Cardiac septum (tissue), 1 donor: ENCODE measurements at places on chromosomes 12 and 14. TPM values are rescaled to one million over a fixed set of nuclear protein-coding genes. Genes with fewer than 3 reads are reported as not detected.

RTN1 gene
- total RNA-seq, result 0.97 TPM

DNA sequence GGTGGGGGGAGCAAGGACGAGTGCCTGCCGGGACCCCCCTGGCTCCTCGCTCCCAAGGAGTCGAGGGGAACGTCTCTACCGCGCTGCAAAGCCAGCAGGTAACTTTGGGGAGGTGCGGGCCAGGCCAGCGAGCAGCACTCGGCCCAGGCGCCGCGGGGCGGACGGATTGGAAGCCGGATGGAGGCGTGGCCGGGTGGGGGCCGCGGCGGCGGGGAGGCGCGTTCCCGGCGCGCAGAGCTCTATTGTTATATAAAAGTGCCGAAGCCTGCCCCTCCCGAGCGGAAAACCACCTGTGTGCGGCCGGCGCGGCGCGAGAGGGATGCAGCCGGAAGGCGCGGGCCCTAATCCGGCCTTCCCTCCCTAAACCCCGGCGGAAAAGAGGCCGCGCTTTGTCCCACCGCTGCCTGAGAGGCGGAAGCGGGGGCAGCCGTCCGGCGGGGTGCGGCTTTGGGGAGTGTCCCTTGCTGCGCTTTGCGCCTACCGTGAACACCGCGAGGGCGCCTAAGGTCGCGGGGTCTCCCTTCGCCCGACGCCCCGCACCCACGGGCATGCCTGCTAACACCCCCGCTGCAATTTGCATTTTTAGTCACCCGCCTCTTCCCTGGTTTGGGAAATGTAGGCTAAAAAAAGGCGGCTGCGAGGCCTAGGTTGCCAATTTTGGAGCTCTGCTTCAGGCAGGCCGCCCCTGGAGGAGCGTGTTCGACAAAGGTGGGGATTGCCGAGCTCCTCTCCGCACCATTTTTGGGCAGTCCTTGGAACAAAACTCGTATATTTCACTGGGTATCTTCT is 1.7 kb upstream of the DUSP6 start:
- DNase-seq, result peak; percentile 92

DNA sequence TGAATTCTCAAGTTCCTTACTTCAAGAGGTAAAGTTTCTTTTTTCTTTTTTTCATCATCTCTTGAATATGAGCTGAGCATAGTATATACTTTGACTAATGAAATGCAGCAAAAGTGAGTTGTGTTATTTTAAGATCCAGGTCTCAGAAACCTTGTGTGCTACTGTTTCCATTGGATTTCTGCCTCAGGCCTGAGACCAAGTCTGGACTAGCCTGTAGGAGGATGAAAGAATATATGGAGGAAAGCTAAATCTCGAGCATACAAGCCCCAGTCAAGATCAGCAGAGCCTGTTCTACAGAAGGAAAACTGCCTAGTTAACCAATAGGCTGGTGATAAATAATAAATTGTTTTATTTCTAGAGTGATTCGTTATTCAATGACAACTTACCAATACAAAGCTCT is 652.5 kb downstream of the C12orf50 start:
- no peak for DNase-seq

GRCh38 chr12:52391618-52392002 is 6.2 kb upstream of the KRT84 start:
- DNase-seq, result peak; percentile 86

DNA sequence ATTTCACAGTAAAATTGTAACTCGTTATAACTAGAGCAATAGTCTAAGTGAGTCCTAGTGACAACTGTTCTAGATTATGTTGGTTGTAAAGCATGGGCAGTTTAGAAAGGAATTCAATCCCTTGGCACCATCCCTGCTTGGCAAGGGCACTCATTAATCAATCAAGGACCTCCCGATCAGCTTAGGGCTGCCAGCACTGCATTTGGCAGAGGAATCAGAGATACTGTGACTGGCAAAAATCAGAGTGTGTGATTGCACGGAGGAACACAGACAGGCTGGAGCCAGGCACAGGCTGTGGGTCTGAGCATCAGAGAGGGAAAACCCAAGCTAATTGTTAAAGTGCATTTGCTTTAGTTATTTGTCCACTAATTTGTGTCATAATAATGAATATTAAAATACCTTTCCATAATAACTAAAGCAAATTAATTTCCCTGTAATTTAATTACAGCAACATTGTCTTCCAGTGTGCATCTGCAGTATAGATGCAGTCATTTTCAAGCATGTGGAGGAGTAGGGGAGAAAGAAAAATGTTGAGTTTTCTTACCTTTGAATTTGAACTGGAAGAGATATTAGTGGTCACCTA is 3.2 kb upstream of the EGLN3 start:
- no peak for DNase-seq

DNA sequence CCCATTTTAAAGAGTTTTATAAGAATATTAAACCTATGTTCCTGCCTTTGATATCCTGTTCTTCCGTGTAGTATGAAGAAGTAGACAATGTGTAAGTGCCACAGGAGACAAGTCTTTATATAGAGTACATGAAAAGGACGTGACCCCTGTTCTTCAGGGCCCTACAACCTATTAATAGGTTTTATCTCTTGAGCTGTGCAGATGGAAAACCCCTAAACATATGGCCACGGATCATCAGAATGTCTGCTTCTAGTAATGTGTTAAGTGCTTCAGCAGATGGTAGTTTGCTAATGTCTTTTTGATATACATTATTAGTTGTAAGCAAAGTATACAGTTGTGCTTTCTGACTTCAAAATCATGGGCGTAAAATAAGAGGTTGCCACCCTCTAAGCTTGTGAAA is 228.5 kb downstream of the PTPRO start:
- DNase-seq, result no peak

A2M gene
- 588 TPM for total RNA-seq

DNA sequence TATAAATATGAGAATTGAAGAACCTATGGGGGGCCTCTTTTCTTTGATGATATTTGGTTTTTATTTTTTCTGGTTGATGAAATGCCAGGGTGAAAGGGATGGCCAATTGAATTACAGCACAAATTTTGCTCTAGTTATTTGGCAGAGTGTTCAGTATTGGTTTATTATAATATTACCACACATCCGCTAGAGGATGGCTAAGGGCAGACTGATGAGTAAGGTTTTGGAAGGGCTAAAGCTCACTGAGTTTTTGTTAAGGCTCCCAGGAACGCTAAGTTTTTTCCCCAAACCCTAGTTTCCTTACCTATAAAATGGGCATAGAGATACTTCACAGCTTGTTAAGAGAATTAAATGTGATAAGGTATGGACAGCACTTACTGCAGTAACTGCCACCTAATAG is 34.3 kb upstream of the LRRC10 start:
- DNase-seq, result no peak

GRCh38 chr14:91115986-91116770 is 2.3 kb downstream of the DGLUCY start:
- DNase-seq, result no peak

RABGGTA gene
- total RNA-seq, result 13.3 TPM

GRCh38 chr12:6888360-6888759 is 15.3 kb upstream of the SPSB2 start:
- no peak for DNase-seq

DNA sequence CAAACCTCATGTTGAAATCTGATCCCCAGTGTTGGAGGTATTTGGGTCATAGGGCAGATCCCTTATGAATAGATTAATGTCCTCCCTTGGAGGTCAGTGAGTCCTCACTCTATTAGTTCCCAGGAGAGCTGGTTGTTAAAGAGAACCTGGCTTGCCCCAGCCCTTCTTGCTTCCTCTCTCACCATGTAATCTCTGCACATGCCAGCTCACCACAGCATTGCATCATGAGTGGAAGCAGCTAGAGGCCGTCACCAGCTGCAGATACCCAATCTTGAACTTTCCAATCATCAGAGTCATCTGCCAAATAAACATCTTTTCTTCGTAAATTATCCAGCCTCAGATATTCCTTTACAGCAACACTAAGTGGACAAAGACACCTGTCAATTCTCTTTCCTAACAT is 161.8 kb upstream of the IGF1 start:
- no peak for DNase-seq

RFC5 gene
- 2.6 TPM for total RNA-seq

- DNase-seq, result no peak
These were observed 169.3 kb downstream of the KTN1 start for GRCh38 chr14:55749201-55749812.

PZP gene
- total RNA-seq, result 0.46 TPM

GRCh38 chr12:13489246-13489645 is 292.7 kb downstream of the EMP1 start:
- no peak for DNase-seq

- DNase-seq, result no peak
These were observed 93.6 kb upstream of the TMTC2 start for GRCh38 chr12:82593143-82593542.

NPAS3 gene
- 4.9 TPM for total RNA-seq

GRCh38 chr12:111089616-111090015 is 169.2 kb upstream of the MYL2 start:
- no peak for DNase-seq

DNA sequence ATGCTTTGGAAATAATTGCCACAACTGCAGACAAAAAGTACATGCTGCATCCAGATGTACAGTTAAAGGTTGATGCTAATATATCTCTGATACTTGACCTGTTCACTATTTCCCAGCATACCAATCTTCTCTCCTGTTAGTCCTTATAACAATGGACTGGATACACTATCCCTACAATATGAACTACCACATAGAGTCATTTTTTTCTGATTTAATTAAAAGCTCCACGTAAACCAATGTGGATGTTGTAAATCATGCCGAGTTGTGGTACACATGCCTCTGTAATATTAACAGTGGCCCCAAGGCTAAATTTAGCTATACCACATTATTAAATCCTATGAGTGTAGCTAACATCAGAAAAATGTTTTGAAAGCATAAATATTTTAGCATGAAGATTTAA is 469.1 kb upstream of the RPL10L start:
- no peak for DNase-seq

GRCh38 chr14:71324767-71325272 is 417.6 kb downstream of the PCNX1 start:
- no peak for DNase-seq

AICDA gene
- total RNA-seq, result 0.13 TPM
